ENCODE measurements at places on chromosomes 2 and 18.

- DNase-seq, result no peak
These were observed 287.5 kb upstream of the SALL3 start for GRCh38 chr18:78692105-78692504.

GRCh38 chr18:24593401-24593800 lies 133.0 kb downstream of the HRH4 start:
- no peak for DNase-seq

DNA sequence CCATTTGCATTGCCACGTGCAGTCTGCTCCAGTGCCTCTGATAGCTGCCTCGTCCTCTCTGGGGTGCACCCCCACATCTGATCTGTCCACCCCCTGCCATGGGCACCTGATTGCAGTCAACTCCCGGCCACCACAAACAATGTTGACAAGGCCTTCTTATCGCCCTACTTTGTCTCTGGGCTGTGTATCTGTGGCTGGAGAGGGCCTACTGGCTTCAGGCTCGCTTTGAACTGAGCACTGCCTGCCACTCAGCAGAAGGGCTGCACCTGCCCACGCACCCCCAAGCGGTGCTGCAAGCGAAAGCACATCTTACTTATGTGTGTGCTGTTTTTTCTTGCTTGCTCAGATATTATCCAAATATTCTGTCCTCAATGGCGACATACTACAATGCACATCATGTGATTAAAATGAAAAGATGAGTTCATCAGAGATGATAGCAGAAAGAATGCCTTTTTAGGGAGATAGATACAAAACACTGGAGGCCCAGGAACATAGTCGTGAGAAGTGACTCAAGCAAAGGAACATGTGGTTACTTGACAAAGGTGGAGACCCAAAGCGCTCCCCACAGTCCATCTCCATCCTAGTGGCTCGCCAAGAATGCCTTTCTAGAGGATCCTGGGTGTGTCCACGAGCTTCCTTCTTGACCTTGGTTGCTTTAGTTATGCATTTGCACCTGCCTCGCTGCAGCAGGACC lies 28.8 kb downstream of the FBLN7 start:
- no peak for DNase-seq

DNA sequence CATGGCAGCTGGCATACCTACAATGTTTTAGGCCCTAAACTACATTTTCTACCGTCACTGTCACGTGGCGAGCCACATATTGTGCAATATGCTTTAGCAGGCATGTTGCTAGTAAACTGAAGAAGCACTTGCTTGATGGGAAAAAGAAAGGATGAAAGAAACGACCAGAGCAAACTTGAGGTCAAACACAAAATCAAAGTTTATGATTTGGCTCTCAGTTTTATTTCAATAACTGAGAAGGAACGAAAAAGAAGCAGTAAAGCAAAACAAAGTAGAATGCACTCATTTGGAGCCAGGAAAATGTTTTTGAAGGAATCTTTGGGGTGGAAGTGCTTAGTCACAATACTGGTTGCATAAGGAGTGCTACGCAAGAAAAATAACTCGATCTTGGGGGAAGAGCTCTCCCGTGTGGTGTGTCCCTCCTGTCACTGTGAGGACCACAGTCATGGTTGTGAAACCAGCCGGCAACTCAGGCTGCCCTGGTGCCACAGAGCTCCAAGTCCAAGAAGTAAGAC lies 349.8 kb downstream of the RBM43 start:
- DNase-seq, result no peak

DNA sequence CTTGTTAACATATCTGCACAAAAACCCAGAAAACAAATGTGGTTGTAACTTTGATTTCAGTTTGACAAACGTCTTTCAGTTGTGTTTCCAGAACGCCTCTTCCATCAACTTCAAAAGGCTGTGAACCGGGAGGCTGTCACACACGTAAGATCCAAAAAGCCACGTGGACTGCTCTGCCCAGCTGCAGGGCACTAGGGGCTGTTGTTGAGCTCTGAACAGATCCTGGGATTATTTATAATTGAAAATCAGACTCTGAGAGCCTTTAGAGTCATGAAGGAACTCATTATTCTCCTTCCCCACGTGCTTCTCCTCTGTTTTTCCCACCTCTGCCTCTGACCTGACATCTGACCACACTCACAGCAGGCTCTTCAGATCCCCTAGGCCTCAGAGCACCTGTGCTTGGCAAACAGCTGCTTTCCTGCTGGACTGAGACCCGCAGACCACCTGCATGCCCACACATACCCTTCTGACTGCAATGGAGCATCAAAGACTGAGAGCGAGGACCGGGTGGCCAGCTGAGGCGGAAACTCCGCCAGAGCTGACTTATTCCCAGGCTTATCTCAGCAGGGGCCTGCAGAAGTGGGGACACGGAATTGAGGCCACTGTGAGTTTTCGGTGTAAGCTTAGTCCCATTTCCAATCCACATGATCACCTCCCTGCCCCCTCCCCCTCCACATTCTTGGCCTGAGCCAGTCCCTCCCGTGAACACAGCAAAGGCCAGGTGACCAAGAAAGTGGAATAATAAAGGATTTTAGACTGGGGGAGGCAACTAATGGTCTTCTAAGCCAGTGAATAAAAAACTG lies 114.8 kb downstream of the ATL2 start:
- peak; percentile 17 for DNase-seq

DNA sequence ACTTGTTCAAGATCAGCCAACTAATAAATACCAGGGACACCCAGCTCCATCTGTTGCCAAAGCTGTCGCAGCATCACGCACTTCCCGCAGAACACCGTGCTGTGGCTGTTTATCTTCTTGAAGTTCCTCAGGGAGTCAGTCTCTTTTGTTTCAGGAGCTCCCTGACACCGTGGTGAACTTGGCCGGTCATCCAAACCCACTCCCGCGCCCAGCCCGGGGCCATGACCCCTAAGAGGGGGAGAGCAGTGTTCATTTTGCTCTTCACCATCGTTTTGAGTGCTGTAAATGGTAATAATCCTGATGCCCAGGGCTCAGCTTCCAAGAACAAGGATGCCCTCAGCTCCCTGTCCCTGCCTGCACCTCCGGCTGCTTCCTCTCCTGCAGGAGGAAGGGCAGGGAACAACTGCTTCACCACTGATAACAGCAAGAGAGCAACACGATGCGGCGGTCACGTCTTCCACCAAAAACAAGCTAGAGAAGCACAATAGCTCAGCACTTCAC lies 131.4 kb downstream of the SEPTIN10 start:
- DNase-seq, result no peak

DNA sequence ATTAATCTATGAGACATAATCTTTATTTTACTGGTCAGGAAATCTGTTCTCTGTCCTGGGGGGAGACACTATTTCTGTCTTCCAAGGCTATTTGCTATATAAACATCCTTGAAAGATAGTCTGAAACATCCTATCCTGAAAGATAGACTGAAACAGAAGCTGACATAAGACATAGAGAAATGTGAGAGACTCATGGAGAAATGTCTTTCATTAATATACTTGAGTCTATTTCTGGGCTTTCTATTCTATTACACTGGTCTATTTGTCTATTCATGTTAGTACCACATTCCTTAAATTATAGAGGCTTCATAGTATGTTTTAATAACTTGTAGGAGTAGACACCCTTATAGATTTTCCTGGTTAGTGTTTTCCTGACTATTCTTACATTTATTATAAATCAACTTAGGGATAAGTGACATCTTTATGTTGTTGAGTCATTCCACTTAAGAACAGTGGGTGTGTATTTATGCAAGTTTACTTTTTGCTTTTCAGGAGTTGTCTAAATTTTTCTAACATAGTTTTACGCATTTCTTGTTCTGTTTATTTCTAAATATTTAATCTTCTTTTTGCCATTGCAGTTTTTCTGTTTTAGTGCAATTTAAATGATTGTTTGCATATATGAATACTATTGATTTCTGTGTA lies 244.9 kb upstream of the ZSWIM2 start:
- no peak for DNase-seq

DNA sequence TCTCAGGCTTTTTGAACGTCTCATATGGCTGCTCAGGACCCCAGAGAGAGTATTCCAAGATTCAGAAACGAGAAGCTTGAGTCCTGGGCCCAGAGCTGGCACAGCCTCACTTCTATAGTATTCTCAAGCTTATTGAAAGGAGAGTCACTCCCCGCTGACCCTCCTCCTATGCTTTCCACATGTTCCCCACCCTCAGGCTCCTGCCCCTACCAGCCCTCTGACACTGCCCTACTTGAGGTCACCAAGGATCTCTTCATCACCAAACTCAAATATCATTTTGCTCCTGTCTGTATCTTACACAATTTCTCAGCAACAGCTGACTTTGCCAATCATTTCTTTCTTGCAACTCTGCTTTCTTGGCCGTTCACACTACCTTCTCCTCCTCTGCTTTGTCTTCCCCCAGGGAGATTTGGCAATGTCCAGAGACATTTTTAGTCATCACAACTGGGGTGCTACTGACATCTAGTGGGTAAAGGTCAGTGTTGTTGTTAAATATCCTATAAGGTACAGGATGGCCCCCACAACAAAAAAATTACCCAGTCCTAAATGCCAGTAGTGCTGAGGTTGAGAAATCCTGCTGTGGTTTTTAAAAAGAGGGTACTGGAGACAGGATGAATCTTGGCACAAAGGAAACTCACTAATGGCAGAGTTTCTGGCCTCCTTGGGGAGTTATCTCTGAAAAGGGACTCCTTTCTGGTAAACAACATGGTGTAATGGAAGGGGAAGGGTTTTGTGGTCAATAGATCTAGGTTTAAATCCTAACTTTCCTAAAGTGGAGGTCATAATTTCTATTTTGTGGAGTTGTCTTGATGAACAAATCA lies 26.9 kb upstream of the INSIG2 start:
- DNase-seq, result no peak

- DNase-seq, result no peak
These were observed 104.3 kb upstream of the ST6GAL2 start for GRCh38 chr2:106990297-106990696.

DNA sequence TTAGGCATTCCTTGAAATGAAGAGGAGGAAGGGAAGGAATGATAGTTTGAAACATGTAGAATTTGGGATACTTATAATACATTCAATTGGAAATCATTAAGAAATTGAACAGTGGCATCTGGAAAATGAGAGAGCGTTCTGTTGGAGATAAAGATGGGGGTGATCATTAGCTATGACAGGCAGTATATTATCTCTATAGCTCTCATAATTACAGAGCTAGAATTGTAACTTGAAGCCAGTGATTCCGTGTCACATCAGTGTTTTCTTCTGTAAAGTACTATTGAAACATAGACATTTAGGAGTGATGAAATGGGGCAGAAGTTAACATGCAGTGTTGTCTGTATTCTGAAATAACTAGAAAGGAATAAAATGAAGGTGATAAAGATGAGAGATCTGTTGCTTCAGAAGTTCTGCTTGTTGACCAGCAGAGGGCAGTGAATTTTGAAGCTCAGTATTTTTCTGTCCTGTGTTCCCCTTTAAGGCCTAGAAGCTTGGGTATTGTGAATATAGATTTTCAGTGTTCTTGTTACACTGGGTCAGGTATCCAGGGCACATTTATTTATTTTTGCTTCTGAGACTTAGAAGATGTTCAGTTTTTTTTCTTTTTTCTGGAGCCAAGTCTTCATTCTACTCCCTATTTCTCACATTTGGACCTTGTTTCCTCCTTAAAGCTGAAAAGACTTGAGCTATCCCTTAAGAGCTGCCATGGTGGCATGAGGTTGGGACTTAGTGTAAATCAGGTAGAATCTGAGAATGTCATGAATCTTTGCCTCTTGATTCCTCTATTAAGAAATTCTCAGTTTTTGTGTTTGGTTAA lies 157.4 kb downstream of the TAF4B start:
- DNase-seq, result no peak

DNA sequence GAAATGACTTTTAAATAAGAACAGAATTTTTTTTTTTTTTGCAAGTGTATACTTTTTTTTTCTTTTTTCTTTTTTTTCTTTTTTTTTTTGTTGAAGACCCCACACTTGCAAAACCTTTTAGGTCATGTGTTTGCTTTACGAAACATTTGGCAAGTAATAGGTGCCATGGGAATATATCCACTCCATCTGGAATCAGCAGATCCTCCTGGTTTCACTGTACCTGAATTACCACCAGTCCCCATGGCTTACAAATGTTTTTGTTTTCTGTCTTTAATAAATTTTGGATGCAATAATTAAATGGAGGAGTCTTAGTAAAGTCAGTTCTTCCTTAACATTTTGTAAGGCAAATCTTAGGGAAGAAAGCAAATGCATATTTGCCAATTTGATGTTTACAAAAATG lies 559.7 kb upstream of the ZEB2 start:
- DNase-seq, result no peak

DNA sequence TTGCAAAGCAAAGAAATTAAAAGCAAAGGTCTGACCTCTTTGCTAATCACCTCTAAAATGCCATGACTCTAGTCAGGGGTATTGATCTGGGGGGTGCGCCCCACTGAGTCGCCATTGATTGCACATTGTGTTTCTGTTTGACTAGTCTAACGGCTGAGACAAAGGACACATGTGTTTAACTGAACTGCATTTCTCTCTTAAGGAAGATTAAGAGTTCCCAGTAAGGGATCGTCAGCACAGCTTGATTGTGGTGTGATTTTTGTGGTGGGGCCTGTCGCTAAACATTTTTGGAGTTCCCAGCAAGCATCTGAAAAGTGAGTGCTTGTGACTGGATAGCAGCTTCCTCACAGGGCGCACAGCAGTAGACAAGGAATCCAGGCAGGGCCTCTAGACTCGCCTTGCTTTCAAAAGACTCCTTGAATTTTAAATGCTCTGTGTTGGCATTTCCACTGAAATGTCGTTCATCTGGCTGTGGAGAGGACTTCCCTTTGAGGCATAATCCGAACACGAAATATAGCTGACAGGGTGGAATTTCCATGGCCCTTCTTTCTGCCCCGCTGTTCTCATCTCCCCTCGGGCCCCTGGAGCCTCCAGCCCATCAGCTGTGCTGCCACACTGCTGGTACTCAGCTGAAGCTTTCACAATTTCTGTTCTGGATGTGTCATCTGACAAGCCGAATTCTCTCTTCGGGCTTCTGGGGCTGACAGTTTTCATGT lies 126.3 kb downstream of the FAM168B start:
- no peak for DNase-seq

DNA sequence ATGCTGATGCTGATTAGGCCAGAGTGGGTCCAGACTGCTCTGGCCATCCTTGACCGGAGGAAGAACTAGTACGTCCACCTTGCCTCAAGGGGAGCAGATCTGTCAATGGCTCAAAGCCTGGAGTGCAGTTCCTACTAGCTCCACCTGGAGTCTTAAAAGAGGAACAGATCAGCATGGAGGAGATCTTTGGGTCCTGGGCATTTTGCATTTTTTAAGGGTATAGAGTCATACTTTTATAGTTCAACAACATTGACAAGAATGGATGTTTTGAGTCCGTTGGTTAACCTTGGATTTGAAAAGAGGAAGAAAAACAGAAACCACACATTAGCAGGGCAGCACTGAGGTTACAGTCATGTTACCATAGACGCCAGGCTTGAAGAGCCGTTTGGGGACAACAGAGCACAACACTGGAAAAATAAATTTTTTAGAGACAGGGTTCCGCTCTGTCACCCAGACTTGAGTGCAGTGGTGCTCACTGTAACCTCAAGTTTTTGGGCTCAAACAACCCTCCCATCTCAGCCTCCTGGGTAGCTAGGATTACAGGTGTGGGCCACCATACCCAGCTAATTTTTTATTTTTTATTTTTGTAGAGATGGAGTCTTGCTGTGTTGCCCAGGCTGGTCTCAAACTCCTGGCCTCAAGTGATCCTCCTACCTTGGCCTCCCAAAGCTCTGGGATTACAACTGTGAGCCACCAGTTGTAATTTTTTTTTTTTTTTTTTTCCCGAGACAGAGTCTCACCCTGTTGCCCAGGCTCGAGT lies 78.5 kb downstream of the PRKCE start:
- no peak for DNase-seq

GRCh38 chr2:127106457-127106990 lies 430 bp downstream of the BIN1 start:
- DNase-seq, result no peak

Measured in stimulated activated CD8-positive, alpha-beta memory T cell treated with anti-CD3 and anti-CD28 coated beads, Interleukin-15, amount 100 ng/mL, for 48 hours (primary cell).